SHP77 treated with DMSO at 0.1 percent for 48 hours (cell line): ENCODE measurements at places on chromosomes 6 and 20.

- no peak for DNase-seq
Measured at GRCh38 chr20:52015155-52015554, 176.4 kb downstream of the ZFP64 start.

DNA sequence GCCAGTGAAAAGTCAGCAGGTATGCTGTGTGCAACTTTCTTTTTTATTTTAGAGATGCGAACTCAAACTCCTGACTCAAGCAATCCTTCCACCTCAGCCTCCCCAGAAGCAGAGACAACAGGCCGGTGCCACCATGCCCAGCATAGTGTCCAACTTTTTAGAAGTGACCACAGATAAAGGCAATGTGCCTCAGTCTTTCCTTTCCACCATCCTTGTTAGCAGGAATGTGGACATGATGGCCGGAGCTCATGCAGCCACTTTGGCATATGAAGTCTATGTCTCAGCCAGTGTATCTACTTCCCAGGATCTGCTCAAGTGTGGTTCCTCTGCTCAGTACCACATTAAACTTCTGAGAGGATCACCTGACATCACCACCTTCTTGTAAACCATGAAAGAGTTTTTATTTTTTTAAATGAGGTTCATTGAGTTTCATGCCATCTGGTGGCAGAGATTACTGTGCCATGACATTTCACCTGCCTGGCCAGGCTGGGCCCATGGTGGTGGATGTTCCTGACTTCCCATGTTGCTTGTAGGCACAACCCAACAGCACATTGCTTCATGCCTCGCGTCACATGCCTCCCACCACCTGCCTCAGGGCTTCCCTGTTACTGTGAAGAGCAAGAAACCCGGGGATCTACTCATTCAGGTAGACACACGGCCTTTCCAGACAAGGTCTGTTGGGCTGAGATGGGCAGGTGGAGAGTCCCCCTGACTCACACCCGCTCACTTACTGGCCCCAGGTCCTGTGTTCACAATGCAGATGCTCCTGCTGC is 216.5 kb downstream of the LY86 start:
- DNase-seq: no peak

DNA sequence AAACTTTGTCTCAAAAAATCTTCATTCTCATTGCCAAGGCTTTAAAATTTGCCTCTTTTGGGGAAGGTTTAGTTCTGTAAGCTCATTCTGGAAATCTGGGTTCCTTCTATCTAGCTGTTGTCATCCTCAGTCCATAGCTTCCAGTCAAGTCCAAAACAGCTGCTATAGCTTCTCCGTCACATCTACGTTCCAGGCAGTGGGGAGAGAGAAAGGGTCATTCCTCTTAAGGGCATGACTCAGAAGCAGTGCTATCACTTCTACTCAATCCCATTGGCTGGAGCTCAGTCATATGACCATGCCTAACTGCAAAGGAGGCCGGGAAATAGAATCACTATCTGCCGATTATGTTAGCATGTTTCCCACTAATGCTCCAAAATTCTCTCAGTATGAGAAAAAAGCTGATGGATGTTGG is 141.4 kb upstream of the PTPN1 start:
- peak; percentile 78 for DNase-seq

GRCh38 chr6:100260584-100260983 is 204.1 kb downstream of the SIM1 start:
- DNase-seq: no peak

- no peak for DNase-seq
Measured at GRCh38 chr6:35015996-35016395, 125.1 kb downstream of the TCP11 start.

- no peak for DNase-seq
Measured at GRCh38 chr6:142763205-142763604, 181.8 kb downstream of the HIVEP2 start.

- DNase-seq: no peak
Measured at GRCh38 chr6:41428996-41429421, 93.6 kb downstream of the NCR2 start.
